ENCODE measurements at places on chromosomes 11 and 22. TPM values are rescaled to one million over a fixed set of nuclear protein-coding genes. Genes with fewer than 3 reads are reported as not detected.

The GAL gene
- 80.9 TPM for total RNA-seq

The ASCL2 gene
- 1.6 TPM for total RNA-seq

The FAM111B gene
- total RNA-seq, result 27.9 TPM

The FLRT1 gene
- 0.54 TPM for total RNA-seq

The NXPE1 gene
- not detected for total RNA-seq

The FXYD6 gene
- total RNA-seq, result 30.7 TPM

- DNase-seq, result no peak
These were observed 4.9 kb downstream of the ZDHHC8 start for GRCh38 chr22:20136603-20136873.

GRCh38 chr11:69442012-69442806 is 39.3 kb upstream of the LINC01488 start:
- DNase-seq, result no peak

DNA sequence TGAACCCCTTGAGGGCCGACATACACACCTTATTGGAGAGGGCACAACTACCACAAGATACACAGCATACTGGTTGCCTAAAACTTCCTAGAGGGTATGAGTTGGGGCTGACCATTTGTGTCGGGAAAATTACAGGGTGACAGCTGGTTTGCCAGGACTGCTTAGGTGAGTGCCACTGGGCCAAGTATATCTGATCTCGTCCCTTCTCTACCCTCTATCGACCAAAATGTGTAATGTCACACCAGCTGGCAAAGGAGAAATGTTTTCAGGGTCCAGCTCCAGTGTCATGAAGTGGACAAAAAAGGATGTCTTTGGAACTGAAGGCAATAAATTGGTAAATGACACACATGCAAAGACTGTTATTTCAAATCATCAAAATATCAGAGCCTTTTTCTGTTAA is 126.1 kb downstream of the PGR start:
- peak; percentile 38 for DNase-seq

DNA sequence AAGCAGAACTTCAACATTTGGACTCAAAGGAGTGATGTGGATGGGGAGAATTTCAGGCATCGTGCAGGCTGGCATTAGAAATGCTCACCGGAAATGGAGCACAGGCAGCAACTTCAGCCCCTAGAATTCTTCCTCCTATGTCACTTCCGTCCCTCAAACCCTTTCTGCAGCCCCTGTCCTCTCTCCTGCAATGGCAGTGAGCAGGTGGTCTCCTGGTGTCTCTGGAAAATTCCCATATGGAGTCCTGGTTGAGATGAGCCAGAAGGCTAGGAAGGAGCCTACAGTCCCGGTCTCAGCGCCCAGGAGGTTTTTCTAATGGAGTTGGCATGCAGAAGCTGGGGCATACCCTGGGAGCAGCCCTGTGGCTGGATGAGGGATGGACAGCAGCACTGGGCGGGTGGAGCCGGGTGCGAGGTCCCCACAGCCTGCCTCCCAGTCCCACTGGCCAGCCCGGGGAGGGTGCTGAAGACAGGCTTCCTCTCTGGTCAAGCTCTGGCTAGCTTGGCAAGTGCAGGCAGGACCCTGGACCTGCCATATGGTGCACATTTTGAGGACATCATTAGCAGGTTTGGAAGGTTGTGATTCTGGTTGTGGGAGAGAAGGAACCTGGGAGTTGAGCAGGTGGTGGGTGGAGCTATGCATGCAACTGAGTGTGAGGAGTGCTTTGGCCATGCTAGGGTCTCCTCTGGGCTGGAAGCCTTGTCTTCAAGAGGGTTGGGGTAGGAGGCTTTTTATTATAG is 59.8 kb upstream of the B3GAT1 start:
- DNase-seq, result no peak

DNA sequence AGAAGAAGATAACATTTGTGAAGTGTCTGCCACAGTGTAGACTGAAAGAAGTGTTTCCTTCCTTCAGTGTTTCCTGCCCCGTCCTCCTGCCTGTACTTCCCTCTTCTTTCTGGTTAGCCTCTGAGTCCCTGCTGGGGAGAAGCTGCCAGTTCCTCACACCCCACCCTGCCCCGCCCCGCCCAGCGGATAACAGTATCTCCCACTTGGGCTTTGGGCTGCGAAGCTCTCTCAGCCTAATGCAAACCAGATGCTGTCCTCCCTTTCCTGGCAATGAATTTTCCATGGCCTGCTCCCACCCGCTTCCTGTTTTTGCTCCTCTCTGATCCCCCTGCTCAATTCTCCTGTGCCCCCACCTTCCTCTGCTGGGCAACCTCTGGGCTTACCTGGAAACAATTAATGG is 5.2 kb upstream of the RAB3IL1 start:
- DNase-seq, result no peak

- no peak for DNase-seq
These were observed 24.5 kb downstream of the MCHR1 start for GRCh38 chr22:40703736-40704135.

DNA sequence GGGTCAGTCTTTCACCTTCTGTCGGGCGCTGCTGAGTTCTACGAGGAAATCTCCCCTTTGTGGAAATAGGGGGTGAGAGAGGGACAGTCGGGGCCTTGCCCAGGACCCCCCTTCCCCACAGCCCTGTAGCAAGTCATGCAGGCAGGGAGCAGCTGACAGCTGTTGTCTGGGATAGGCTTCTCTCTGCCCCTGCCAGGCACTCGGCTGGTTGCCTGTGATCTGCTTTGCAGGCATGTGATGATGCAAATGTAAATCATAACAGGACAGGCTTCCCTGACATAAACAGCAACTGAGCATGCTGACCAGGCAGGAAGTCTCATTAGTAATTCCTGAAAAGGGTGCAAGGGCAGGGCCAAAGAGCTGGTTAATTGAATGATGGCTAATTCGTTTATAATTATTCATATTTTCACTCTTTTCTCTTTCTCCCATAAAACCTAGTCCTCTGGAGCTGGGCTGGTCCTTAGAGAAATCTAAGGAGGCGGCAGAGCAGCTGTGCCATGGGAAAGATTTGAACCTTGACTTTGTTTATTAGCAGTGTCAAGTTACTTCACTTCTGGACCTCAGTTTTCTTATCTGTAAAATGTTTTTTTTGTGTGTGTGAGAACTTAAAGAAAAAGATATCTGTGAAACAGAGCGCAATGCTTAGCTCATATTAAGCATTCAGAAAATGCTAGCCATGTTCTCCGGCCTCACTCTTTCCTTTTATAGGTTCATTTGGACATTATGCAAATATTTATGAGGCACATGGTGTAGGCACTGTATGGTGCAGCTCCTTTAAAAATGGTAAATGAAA is 129.7 kb downstream of the LDLRAD3 start:
- no peak for DNase-seq

GRCh38 chr11:60925868-60926267 is 1.6 kb downstream of the TMEM132A start:
- no peak for DNase-seq

- no peak for DNase-seq
These were observed 57.4 kb downstream of the CHRDL2 start for GRCh38 chr11:74673693-74674360.

- DNase-seq, result no peak
These were observed 52.4 kb downstream of the PACSIN2 start for GRCh38 chr22:42962295-42963230.

GRCh38 chr11:46906609-46907041 is 11.7 kb downstream of the LRP4 start:
- peak; percentile 80 for DNase-seq

DNA sequence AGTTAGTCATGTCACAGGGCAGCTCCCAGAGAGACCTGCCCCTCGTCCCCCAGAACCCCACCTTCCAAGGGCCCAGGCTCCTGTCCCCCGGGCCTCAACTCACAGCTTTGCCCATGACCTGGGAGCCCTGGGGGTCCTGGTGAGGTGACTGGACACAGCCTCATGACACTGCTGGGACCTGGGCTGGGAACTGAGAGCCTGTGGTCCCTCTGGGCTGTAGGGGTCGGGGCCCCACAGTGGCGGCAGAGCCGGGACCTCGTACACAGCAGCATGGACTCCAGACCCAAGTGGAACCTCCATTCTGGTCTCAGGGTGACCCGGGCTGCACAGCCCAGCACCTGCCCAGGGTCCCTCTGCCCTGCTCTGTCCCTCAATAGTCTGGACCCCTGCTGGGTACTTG is 6.9 kb downstream of the APOBEC3A start:
- no peak for DNase-seq

GRCh38 chr11:19472679-19473078 is 231.9 kb upstream of the E2F8 start:
- no peak for DNase-seq

GRCh38 chr11:85787809-85788760 is 22.9 kb downstream of the SYTL2 start:
- peak; percentile 30 for DNase-seq

DNA sequence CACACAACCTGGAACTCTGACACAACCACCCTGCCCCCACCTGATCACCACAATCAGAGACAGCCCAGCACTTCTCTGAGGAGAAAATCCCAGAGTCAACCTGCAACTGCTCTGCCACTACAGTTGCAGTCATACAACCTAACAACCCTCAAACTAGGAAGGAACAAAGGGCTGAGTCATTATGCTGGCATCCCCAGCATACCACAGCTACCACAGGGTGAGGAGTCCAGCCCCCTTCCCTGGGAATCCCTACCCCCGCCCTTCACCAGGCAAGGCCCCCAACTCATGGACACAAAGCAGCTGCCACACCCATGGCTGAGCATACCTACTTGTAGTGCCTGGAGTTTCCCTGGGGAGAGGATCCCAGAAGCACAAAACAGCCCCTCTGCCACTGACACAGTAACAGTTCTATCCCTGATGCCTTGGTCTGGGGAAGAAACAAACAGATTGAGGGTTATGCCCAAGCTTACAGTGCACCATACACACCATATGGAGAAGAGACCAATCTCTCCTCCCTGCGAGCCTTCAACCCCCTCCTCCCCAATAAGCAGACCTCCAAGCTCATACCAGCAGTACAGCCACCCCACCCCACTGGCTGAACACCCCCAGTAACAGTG is 68.5 kb upstream of the C11orf58 start:
- peak; percentile 55 for DNase-seq

- peak; percentile 12 for DNase-seq
These were observed 100.6 kb downstream of the FBXO7 start for GRCh38 chr22:32574958-32575910.

- peak; percentile 50 for DNase-seq
These were observed 7.3 kb downstream of the NEAT1 start for GRCh38 chr11:65429724-65430405.

- DNase-seq, result no peak
These were observed 1.2 kb downstream of the TSPO start for GRCh38 chr22:43152357-43153071.

DNA sequence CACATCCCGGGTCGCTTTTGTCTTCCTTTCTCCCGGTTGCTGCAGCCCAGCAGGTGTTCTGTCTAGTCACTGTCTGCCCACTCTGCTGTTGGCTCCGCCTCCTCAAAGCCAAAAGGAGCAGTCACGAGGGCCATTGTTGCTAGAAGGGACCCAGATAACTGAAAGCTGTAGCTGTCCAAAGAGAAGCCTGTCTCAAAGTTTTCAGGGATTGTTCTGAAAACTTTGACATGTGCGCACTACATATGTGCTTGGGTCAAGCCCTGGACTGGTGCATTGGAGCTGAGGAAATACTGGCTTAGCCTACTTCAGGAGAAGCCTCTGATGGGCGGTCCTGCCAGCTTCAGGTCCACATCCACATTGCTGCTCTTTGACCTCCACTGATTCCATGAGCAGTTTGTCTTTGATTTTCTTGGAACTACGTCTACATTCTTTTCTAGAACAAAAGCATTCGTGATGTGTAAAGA is 8.8 kb upstream of the OR2AT4 start:
- peak; percentile 84 for DNase-seq

- DNase-seq, result no peak
These were observed 1.5 kb downstream of the SLC35F2 start for GRCh38 chr11:107856981-107857517.

DNA sequence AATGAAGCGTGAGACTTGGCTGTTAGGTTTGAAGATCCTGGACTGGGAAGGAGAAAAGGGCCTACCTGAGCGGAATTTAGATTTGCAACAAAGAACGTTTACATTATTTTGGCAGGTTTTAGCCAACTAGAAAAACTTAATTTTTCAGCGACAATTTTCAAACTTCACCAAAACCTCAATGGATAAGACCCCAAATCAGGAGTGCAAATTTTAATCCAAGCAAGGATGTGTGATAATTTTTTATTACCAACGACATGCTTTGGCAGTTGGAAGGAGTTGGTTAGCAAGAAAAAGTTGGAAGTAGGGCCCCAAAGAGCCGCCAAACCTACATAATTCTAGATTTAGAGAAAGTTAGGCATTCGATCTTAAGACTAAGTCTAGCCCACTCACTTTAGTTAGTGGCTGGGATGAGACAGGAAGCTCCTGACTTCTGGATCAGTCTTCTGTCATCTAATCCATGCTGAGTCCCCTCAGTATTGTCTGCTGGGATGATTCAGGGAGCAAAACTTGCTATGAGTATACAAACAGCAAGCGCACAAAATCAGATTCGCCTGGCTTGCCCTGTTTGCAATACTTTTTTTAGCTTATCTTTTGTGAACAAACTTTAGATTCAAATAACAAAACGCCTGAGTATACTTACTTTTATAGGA is 787 bp upstream of the RDX start:
- no peak for DNase-seq
